Immature natural killer cell (primary cell): ENCODE measurements at places on chromosomes 3 and 15.

DNA sequence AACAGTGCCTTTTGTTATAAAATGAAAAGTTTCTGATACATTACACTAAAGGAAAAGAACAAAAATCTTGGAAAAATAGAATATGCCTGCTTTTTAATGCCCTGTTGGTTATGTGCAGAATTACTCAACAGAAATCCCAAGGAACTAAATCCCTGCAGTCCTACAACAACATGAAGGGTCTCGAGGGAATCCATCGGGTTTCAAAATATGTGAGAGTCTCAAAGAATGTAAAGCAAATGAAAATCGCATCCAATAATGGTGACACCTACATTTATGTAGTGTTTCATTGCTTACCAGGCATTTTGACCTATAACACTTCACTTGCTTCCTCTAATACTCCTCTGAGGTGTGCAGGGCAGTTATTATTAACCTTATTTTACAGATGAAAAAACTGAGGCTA, 411.3 kb downstream of the FOXP1 start:
- DNase-seq = no peak

DNA sequence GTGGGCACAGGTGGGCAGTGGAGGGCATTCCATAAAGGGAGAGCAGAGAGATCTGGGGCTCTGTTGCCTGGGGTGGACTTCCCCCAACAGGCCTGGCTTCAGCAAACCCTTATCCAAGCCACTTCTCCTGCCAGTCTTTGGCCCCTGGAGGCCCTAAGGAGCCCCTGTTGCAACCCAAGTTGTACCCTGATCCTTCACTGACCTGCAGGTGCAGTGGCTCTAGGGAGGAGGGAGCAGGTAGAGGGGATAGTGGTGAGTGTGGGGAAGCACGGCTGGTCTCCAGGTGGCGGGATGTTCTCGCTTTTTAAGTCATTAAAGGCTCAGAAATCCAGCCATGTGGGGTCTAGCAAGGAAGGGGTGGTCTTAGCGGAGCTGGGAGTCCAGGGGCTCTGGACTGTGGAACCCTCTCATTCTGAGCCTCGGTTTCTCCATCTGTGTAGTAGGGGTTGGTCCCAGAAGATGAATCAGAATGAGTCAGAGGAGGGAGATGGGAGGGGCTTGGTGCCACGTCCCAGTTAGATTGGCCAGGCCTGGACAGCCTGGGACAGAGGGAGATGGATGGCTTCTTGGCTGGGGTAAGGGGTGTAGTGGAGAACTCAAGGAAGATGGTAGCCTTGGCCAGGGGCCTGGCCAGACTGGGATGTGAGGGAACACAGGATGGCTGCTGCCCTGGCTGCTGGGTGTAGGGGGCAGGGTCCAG, 2.6 kb downstream of the ZBTB47 start:
- no peak for DNase-seq

DNA sequence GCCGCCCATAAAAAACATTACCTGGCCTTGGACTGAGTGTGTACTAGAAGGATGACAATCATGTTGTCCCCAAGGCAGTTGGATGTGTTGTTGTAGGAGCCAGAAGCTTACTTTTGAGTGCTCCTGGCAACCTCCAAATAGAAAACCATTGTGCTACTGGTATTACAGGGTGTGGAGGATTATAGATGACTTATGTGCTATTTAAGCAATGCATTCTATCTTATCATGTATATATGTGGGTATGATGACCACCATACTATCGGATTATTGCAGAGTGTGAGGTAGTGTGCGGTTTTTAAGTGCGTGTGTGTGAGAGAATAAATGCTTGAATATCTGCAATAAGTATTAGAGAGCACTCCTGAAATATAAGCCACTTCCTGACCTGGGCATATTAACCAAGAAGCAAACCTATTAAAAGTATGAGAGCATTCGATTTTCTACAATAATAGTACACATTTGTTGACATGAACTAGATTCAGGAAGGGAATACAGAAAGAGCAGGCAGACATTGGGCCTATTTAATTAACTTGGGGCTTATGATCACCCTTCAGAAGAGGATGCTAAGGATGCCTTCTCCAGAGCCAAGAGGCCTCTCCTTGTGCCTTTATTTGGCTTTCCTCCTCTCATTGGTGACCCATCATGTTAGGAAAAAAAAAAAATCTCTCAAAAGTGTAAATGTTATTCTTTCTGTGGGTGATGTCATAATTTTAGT, 11.7 kb upstream of the MBNL1 start:
- no peak for DNase-seq

DNA sequence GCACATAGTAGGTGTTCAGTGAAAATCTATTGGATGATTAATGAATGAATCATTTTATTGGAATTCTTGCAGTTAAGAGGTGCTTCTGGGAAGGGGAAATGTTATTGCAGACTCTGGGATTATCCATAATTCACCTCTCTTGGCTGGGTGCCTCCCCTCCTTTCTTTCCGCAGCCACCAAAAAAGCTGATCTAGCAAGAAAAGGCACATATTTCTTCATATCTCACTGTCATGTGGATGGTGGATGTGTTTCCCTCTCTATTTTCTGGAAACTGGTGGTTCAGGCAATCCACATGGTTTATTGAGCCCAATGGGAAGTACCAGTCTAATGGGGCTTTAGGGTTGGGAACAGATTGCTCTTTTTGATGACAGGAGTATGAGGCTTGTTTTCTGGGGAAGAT, 151.1 kb upstream of the ROPN1 start:
- DNase-seq = no peak

- DNase-seq = no peak
These were observed 2.9 kb downstream of the HDDC3 start for GRCh38 chr15:90929246-90930019.

DNA sequence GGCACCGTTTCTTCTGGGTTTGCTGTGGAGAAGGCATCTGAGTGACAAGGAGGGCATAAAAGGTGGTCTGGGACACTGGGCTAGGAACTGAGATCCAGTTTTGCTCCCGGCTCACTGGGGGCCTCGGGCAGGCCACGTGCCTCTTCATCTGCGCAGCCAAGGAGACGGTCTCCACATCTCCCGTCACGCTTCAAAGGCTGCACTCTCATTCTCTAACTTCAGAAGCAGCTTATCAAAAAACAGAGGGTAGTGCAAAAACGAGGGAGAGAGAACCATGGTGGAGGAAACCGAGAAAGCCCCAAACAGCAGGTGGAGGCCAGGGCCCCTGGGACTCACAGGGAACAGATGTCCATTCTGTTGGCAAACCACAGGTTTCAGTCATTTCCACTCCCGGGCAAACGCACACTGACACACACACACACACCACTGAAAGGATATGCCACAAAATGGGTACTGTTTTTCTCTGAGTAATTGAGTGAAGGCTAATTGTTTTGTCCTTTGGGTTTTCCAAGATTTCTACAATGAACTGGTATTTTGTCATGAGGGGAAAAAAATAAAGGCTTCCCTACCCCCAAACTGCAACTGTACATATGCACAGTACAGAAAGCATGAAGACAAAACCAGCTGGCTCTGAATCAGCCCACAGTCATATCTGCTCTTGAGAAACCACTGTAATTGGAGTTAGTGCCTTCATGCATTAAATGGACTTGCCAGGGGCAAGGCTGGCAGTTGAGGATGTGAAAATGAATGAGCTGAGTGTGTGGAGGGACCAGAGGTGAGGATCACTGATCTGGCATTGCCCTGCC, 71.9 kb downstream of the MGLL start:
- no peak for DNase-seq

- DNase-seq = peak; percentile 12
These were observed 44.2 kb downstream of the GSK3B start for GRCh38 chr3:120049881-120050539.

DNA sequence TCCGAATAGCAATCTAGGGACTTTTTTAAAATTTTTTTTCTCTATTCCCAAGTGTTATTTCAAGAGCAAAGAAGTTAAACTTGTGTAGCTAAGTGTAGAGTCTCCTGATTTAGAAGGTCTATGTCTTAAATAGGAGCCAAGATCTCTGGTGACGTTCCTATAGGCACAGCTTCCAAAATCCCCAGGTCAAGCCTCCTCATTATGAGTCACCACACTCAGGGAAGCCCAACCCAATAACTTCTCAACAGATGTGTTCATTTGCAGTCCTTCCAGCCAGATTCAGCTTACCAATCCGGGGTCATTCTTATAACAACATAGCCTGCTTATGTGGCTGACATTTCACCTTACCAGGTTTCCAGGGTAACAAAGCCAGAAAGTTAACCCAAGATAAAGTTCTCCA, 270.3 kb downstream of the IL5RA start:
- DNase-seq = no peak

GRCh38 chr3:55527361-55527760, 40.3 kb upstream of the WNT5A start:
- no peak for DNase-seq

DNA sequence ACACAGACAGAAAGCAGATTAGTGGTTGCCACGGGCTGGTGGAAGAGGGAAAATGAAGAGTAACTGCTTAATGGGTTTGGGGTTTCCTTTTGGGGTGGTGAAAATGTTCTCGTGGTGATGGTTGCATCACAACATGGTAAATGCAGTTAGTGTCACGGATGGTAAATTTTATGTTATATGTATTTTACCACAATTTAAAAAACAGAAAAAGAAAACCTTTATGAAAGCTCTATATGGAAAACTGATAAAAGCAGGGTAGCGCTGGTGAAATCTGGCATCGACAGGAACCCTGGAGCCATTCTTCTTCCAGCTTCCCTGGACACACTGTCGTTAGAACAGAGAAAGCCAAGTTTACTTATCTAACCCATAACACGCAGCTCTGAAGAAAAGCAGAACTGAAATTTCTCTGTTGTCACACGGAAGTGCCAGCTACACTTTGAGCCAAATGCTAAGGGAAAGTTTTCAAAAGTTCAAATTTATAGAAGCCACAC, 287.7 kb upstream of the NR2F2 start:
- DNase-seq = no peak

DNA sequence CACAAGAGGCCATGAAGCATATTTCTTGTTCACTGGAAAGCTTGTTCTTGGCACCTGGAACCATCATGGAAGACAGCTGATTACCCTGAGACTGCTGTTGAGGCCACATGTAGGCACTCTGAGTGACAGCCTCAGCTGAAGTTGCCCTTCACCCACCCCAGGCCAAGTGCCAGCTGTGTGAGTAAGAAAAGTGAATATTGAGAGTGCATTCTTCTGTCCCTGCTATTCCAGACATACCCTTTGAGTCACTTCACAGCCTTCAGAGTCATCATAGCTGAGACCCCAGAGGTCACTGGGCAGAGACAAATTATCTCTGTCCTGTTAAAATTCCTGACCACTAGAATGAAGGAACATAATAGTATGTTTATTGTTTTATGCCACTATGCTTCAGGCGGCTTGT, 79.6 kb downstream of the NFKBIZ start:
- DNase-seq = no peak

DNA sequence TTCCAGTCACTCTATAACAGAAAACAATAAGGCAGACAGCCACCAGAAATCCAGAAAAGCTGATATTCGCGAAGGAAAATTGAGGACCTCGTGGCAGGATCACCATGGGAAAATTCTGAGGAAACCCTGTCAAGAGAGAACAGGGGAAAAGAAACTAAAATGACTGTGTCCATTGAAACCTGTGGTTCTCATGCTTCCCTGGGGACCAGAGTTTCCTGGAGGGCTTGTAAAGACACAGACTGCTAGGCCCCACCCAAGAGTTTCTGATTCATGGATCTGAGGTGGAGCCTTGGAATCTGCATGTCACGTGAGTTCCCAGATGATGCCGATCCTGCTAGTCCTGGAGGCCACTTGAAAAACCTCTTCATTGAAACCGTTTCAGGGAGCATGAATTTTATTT, 420.5 kb downstream of the EPHB1 start:
- DNase-seq = no peak

DNA sequence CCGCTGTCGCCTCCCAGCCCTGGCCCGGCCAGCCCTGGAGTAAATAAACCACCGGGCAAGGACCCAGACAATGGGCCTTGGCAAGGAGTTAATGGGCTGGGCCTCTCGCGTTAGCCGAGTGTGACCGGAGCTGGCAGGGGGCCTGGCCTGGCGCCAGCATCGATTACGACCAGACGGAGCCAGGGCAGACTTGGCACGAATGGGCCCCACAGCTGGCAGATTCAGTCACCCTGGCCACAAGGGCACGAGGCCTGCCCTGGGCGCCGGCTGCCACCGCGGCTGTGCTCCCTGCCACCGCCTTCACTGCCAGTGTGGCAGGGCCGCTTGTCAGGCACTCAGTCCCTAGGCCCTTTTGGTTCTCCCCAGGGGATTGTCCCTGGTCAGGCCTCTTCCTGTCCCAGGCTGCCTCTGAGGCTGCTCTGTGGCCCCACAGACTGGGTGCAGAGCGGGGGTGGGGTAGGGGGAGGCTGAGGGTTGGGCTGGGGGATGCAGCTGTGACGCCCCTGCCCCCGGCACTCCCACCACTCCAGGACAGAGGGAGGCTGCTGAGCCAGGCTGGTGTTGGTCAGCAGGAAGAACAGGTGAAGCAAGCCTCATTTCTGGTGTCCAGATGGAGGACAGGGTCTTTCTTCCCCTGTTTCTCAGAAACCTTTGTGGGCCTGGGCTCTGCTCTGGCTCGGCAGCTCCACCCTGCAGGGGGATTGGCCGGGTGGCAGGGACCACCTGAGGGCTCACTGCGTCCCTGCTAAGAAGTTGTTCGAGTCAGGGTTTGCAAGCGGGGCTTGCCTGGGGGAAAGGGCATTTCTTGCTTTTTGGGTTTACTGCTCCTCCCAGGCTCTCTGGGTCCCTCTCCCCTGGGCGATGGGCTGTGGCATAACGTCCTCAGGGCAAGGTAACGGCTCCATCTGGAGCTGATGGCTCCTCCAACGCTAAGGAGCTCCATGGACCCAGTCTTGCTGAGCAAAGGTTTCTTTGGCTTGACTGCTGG, 30.5 kb upstream of the SRP14 start:
- no peak for DNase-seq

DNA sequence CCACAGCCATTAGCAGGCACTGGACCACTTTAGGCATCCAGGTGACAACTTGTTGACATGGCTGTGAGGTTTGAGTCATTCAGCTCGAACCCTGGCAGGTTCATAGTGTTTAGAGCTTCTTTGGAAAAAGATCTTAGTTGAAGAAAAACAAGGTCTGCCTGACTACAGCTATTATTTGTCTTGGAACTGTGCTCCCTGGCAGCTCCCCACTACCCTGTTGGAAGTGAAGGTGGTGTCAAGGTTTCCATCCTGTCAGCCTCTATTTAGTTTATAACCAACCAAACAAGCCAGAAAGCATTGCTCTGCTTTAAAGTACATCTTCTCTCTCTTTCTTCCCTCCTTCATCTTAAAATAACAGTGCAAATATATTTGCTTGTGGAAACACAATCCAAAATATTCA, 56.8 kb downstream of the KAT2B start:
- no peak for DNase-seq

DNA sequence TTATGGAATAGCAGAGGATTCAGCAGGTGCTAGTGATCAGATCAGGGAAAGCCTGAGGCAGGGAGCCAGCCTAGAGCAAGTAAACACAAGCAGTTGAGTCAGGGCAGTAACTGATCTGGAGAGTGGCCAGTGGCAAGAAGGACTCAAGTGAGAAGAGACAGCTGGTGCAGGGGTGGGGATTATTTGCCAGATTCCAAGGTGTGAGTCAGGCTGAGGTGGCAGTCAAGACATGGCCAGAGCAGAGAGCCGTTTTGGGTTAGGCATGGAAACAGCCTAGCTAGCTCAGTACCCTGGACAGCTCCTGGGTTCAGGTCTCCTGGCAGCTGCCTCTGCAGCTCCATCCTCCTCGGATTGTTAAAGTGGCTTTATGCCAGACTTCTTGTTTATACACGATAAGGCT, 281.9 kb upstream of the ONECUT1 start:
- no peak for DNase-seq
